ENCODE measurements at places on chromosomes 5 and 9.

DNA sequence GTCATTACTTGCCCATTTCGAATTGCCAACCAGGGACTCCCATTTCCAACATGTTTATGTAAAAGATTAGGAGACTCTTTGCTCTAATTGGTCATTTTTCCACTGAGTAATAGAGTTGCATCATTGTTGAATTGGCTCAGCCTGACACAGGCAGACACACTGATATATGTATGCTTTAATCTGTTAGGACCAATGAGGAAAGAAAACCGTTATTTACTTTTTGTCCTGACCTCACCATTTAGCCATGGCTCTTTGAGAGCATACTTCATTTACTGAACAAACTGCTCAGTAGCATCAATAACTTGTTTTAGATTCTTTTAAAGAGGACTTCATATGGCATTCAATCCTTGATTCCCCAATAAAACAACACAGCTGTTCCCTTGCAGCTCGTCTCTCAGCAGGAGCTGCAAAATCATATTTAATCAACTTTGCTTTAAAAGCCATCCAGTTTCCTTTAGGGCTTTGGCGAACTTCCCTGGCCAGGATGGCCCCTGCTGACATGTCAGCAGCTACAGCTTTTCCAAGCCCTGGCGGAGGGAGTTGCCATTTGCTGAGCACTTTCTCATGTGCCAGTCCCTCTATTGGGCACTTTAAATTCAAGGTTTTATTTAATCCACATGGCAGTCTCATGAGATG is 251.5 kb upstream of the TNC start:
- no peak for DNase-seq

DNA sequence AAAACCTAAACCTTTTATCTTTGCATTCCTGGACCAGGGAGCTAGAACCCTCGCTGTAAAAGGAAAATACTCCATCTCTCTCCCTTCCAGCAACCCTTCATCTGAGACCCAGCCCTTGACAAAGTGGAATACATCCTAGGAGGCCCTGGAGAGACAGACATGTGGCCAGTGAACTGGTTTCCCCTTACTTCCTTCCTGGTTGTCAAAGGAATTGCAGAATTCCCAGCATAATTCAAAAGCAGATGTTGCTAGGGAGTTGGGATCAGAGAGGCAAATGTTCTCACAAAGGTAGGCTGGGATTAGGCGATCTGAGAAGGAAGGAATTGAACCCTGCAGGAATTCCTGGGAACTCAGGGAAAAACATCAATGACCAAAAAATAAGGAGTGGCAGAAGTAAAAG is 80.9 kb downstream of the MARCHF3 start:
- no peak for DNase-seq

DNA sequence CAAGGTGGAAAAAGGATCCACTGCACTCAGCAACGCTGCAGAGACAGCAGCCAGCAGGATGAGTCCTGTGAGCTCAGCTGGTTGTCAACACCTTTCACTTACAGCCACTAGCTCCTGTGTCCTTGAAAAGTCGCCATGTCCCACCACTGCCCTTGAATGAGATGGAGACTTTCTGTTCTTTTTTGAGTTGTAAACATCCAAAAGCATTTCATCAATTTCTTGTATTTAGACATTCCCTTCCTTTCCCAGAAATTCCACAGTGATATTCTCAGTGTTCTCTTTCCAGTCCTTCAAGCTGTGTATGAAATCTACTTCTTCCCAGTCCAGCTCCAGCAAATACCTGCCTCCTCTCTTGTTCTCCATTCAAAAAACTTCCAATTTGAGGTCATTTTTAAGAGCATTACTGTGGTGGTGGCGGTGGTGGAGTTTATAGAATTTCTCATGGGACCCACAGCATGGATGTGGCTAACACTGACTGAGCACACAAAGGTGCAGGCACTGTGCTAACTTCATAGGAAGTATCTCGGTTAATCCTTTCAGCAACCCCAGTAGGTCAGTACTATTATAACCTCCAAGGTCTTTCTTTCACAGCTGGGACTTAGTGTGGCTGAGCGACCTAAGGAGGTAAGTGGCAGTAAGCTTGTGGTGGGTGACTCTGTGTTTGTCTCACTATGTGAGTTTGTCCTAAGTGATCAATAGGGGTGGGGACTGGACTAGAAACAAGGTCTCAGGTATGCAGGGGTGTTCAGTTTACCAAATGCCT is 15.0 kb upstream of the GPX3 start:
- DNase-seq = no peak

- no peak for DNase-seq
These were observed 207.2 kb upstream of the RFX3 start for GRCh38 chr9:3733039-3733408.

DNA sequence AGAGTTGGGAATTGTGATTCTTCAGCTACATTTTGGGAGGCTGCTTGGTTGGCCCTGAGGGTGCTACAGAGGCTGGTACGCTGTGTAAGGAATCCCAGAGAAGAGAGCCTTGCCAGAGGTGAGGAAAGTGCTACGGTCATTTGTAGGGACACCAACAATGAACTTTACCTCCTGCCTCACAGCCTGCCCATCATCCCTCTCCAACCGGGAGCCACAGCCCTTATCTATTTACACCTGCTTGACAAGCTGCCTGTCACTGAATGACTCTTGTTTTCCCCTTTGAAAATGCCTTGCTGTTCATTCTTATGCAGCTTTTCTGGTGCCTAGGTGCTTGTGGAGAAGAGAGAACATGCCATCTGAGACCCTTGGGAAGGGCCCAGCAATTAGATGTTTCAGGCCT is 110.8 kb downstream of the PCSK1 start:
- no peak for DNase-seq

GRCh38 chr9:114445616-114446015 is 57.8 kb upstream of the AKNA start:
- no peak for DNase-seq

GRCh38 chr9:32524892-32525708 is 896 bp downstream of the RIGI start:
- DNase-seq = no peak

DNA sequence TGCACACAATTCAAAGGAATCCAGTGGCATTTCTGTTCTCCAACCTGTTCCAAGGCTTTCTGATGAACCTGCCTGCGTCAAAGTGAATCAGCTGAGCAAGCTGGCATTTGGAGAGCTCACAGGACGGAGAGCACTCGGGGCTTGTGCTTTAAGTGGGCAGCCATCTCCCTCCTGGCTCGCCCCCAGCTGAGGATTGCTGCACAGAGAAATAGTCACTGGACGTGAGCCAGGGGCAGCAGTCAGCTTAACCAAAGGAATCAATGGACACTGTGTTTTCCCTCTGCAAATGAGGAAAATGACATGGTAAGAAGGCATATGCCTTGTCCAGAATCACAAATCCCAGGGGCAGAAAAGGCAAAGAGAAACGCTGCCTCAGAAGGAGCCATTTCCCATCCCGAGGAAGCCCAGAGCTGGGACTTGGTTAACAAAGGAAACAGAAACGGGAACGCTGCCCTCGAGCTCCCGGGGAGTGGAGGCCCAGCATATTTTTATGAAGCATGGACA is 299.4 kb downstream of the ZSWIM6 start:
- no peak for DNase-seq

- no peak for DNase-seq
These were observed 71.4 kb upstream of the SMIM23 start for GRCh38 chr5:171714261-171714660.

- no peak for DNase-seq
These were observed 39.3 kb upstream of the IPPK start for GRCh38 chr9:92709240-92709639.

- no peak for DNase-seq
These were observed 441.5 kb upstream of the CDH6 start for GRCh38 chr5:30752015-30752414.

- no peak for DNase-seq
These were observed 18.1 kb upstream of the LPCAT1 start for GRCh38 chr5:1541702-1542400.

DNA sequence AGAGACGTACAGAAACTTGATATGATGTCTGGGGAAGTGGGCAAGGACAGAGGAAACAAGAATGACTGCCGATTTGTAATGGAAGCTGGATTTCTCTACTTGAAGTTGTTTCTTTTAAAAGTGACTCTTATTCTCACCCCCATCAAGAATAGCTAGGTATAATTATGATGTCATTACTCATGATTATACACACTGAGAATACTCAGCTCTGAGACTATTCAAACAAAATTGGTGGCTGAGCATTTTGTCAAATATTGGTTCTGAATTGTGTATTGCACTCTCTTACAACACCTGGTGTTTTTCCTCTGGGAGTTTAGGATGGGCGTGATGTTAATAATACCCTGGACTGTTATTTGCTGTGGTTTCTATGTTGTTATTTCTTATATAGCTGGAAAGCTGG is 46.3 kb downstream of the MAST4 start:
- DNase-seq = no peak

GRCh38 chr9:85630676-85631075 is 111.1 kb downstream of the AGTPBP1 start:
- no peak for DNase-seq

DNA sequence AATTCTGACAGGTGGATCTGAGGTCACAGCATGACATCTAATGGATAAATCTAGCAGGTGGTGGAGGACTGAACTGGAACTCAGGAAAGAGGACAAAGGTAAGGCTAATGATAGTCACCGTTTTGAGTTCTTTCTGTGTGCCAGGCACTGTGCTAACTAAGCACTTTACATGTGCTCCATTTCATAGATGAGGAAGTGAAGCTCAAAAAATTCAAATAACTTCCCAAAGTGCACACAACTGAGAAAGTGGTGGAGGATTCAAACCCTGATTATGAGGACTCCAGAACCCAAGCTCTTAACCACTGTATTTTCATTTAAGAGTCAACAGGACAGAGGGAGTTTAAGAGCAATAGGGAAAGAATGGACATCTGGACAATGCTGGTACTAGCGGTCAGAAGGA is 7.1 kb upstream of the DELE1 start:
- no peak for DNase-seq

GRCh38 chr5:6453937-6454560 is 5.4 kb downstream of the UBE2QL1 start:
- DNase-seq = no peak

DNA sequence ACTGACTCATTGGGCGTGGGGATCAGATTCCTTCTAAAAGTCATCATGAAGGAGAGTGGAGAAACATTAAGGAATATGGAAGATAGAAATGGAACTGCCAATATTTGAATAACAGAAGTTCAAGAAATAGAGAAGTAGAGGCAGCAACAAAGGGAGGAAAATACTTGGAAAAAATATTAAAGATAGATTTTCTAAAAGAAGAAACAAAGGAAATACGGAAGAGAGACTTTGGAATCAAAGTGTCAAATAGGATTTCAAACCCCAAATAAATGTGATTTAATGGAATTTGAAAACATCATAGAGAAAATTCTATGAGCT is 605.1 kb upstream of the KLF4 start:
- DNase-seq = no peak

DNA sequence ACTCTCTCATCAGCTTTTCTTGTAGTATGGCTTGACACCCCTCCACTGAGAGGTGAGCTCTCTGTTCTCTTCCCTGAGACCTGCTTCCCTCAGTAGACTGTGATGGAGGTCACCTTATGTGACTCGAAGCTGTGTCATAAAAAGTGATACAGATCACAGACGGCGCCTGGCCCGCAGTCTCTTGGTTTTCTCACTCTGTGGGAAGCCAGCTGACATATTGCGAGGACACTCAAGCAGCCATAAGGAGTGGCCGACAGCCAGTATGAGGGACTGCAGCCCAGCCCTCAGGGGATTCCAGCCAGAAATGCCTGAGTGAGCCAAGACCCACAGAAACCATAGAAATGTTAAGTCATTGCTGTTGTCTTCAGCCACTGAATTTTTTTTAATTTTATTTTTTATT is 38.0 kb downstream of the GADD45G start:
- DNase-seq = no peak

- DNase-seq = no peak
These were observed 15.5 kb upstream of the MGAT1 start for GRCh38 chr5:180817893-180818674.

- DNase-seq = no peak
These were observed 393.3 kb downstream of the PLK2 start for GRCh38 chr5:58066557-58066956.

GRCh38 chr9:2788919-2789318 is 55.0 kb downstream of the PUM3 start:
- no peak for DNase-seq

- no peak for DNase-seq
These were observed 4.1 kb downstream of the MRPL36 start for GRCh38 chr5:1795506-1795905.

GRCh38 chr9:97925497-97926334 is 3.4 kb upstream of the TRMO start:
- DNase-seq = no peak

DNA sequence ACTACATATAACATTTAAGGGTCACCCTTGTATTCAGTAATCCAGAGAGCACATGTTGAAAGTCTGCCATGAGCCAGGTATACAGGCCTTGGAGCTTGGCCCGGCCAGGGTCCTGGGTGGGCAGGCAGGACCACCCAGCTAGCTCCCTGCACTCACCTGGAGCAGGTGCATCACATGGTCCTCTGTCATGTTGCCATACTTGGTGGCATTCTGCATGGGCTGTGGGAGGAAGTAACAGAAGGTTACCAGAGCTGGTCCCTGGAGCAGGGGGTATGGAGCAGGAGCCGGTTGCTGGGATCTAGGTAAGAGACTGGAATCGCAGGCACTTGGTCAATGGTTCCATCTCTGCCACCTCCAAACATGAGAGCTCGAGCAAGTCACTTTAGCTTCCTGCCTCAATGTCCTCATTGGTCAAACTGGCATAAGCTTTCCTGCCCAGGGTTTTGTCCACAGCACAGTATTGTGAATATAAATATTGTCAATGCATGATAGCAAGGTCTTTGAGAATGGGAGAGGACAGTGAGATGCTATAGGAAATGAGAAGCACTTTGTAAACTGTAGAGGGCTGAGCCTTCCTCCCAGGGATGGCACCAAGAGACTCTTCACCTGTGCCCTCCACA is 6.5 kb downstream of the CD74 start:
- no peak for DNase-seq

GRCh38 chr5:170286386-170286925 is 11.1 kb downstream of the LCP2 start:
- DNase-seq = no peak

GRCh38 chr5:53091289-53091688 is 18.3 kb downstream of the MOCS2 start:
- no peak for DNase-seq

- no peak for DNase-seq
These were observed 80.1 kb upstream of the TNFAIP8 start for GRCh38 chr5:119275601-119276173.

DNA sequence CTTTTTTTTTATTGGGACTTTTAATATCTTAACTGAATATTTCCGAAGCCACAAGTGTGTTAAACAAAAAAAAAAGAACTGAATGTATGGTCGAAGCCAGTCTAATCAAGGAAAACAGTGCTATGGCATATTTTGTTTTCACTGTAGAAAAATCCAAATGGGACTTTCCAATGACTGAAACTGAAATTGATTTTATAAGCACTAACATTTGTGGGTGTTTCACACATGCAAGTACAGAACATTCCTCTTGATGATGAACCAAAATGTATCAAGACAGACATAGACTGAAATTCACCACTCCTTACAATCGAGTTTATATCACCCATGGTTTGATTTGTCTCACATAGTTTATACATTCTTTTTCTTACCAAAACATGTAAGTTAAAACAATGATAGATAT is 1026.8 kb downstream of the CDH18 start:
- DNase-seq = no peak

- DNase-seq = no peak
These were observed 84.6 kb upstream of the RASEF start for GRCh38 chr9:83147315-83148149.

- DNase-seq = no peak
These were observed 70.4 kb upstream of the IQGAP2 start for GRCh38 chr5:76332611-76333205.
